ENCODE measurements at places on chromosomes 6 and 20.

DNA sequence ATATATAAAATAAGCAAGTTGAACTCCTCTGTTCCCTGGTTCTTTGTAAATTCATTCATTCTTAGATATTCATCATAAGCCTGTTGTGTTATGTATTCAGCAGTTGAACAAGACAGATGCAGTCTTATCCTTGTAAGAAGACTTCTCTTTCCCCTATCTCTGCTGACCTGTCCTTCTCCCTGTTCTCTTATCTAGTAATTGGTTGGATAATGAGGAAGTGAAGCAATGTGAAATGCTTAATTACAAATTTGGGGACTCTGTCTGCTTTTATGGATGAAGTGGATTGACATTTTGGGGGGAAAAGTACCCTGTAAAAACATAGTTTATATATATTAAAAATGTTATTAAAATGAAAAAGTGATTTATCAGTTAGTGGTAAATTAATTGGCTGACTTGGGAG is 37.0 kb downstream of the CDKAL1 start:
- DNase-seq: no peak
- H3K4me3 ChIP-seq: no peak overlapping the region
- peaks cover 9% of the 10 kb centered on the region for H3K36me3 ChIP-seq

DNA sequence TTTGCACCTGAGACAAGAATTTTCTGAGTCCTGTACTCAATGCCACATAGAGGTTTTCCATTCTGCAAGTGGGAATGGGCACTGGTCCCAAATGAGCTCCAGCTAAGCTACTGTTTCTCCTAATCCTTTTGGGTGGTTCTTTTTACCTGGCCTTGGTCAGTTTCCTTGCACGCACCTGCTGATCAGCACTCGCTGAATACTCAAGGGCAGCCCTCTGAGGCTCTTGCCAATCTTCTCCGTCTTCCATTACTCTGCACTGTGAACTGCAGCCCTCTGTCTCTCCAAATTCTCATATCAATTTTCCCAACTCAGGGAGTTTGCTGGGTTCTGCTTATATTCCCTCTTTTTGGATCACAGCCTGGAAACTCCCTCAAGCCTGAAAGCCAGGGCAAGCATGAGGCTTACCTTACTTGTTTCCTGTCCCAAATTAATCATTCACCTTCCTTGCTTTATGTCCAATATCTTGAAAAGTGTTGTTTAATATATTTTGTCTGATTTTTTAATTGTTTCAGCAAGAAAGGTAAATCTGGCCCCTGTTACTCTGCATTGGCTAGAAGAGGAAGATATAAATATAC is 138.0 kb upstream of the TBX18 start:
- H3K4me3 ChIP-seq: no peak overlapping the region
- H3K27me3 ChIP-seq: no peaks in the 10 kb centered on the region
- no peak for DNase-seq
- H3K27ac ChIP-seq: no peak overlapping the region
- no peaks in the 10 kb centered on the region for H3K36me3 ChIP-seq

DNA sequence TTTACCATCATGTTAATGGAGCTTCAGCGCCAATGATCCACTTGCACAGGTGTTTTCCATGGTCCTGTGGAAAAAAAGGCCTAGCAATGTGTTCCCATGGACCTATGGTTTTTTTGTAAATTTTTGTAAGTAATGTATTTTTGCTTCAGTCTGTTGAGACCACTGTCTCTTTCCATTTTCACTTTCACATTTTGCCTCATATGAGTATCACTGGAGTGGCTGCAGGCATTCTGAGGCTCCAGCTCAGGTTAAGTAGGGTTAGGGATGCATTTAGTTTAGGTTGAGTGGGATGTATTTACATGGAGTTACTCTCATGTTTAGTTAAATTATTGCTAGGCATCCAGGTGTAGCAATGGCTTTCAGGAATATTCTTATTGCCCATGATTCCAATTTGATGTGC is 19.2 kb upstream of the LMBRD1 start:
- DNase-seq: no peak
- H3K4me3 ChIP-seq: peak overlapping the region; percentile 76
- H3K4me1 ChIP-seq: peaks cover 53% of the 10 kb centered on the region
- H3K27me3 ChIP-seq: no peaks in the 10 kb centered on the region

DNA sequence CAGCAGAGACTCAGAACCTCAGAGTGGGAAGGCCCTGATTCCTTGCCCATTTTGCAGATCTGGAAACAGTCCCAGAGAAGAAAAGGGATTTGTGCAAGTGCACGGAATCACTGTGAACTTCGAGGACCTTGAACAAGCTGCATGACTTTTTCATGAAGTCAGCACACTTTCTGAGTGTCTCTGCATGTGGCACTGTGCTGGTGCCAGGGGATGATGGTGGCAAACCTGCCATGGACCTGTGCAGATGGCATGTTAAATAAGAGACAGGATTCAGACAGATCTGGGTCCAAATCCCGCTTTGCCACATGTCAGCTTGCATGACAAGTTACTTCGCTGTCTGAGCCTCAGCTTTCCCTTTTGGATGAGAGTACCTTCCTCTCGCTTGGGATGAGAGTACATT is 26.8 kb downstream of the ZNF831 start:
- no peaks in the 10 kb centered on the region for H3K27me3 ChIP-seq
- no peak overlapping the region for H3K4me3 ChIP-seq
- no peaks in the 10 kb centered on the region for H3K4me1 ChIP-seq
- DNase-seq: no peak
- no peak overlapping the region for H3K27ac ChIP-seq
- peaks cover 4% of the 10 kb centered on the region for H3K36me3 ChIP-seq

GRCh38 chr6:152209211-152209610 is 401.7 kb downstream of the ESR1 start:
- no peak for DNase-seq
- H3K27ac ChIP-seq: no peak overlapping the region
- no peaks in the 10 kb centered on the region for H3K27me3 ChIP-seq
- no peaks in the 10 kb centered on the region for H3K4me1 ChIP-seq

DNA sequence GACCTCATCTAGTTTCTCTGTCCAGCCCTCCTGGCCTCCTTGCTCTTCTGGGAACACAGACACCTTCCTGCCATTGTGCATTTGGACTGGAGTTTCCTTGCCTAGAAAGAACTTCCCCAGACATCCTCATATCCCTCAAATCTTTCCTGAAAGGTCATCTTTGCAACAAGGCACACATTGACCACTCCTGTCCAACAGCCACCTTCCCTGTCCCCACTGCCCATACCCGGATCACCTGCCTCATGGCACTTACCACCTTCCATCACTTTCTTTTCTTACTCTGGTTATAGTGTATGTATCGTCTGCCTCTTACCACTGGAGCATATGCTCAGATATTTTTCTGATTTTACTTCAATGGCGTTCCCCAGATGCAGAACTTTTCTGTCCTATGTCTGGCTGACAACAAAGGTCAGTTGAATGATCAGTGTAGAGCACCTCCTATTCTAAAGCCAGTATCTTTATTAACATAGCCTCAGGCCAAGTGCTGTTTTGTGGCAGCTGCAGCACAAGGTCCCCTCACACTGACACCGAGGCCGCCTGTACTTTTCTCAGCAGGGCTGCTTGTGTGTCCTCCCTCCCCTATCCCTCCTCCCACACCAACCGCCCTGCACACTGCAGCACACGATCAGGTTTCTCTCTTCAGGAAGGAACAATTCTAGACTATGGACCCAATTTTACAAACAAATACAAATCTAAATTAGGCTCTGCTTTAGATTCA is 4.1 kb downstream of the HLA-C start:
- peaks cover 35% of the 10 kb centered on the region for H3K36me3 ChIP-seq
- DNase-seq: no peak
- H3K27me3 ChIP-seq: no peaks in the 10 kb centered on the region

DNA sequence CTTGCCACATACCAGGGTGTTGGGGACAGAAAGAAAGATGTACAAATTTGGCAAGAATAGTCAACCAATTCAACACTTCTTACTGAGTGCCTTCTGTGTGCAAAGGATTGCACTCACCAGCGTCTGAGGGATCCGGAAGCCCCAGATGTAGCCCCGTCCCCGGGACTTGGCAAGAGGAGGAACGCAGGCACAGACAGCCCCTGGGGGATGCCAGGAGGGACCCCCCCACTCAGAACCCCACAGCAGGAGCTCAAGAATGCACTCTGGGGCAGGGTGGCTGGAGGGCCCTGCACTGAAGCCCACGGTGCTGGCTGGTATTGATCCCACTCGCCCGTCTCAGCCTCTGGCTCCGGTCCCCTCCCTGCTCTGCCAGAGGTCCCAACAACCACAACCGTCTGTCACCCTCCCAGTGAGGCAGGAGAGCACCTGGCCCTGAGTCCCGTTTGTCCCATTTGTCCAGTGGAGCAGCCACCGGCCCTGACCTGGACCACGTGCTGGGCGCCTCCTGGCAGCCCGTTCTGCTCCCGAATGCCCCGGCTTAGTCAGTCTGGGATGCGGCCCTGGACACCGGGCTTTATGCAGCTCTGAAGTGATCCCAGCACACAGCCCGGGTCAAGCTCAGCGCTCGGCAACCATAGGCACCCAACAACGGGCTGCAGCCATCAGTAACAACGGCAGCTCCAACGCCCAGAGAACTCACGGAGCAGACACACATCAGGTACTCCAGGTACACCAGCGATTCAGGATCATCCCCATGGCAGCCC is 128.7 kb downstream of the DLL1 start:
- no peaks in the 10 kb centered on the region for H3K4me1 ChIP-seq
- no peak overlapping the region for H3K27ac ChIP-seq
- DNase-seq: no peak
- H3K36me3 ChIP-seq: no peaks in the 10 kb centered on the region
- H3K27me3 ChIP-seq: no peaks in the 10 kb centered on the region
- H3K4me3 ChIP-seq: no peak overlapping the region

- no peaks in the 10 kb centered on the region for H3K27me3 ChIP-seq
- no peak overlapping the region for H3K27ac ChIP-seq
- no peaks in the 10 kb centered on the region for H3K4me1 ChIP-seq
These were observed 126.6 kb downstream of the ADAT2 start for GRCh38 chr6:143323729-143324470.

DNA sequence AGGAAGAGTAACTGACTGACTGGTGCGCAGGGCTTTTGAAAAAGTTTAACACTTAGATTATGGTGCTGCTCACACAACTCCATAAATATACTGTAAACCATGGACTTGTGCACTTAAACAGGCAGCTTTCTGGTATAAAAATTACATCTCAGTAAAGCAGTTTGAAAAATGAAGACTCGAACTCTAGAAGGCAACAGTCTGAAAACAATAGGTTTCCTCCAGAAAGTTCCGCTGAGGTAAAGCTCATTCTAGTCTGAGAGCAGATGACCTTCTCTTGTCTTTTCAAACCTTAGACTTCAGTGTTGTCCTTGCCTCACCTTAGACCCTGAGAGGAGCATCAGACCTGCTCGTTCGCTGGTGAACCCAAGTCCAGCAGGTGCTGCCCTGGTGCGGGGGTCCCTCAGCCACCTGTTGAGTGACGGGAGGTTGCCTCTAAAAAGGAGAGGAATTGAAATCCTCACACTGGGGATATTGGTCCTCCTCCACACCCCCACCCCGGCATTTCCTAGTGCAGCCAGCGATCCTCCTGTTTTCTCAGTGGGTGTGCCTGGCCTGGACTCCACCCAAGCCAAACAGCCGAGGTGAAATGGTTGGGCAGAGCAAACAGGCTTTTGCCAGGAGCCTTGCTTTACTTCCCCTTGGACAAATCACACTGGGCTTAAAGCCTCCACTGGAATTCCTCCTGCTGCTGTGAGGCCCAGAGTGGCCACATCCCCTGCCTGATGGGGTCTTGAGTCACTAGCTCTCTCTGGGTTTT is 14.7 kb upstream of the PYGB start:
- H3K4me3 ChIP-seq: no peak overlapping the region
- no peak for DNase-seq
- peaks cover 21% of the 10 kb centered on the region for H3K4me1 ChIP-seq
- no peaks in the 10 kb centered on the region for H3K27me3 ChIP-seq
- no peaks in the 10 kb centered on the region for H3K36me3 ChIP-seq
- H3K27ac ChIP-seq: no peak overlapping the region

- no peaks in the 10 kb centered on the region for H3K4me1 ChIP-seq
- no peak overlapping the region for H3K4me3 ChIP-seq
- H3K27me3 ChIP-seq: peaks cover 2% of the 10 kb centered on the region
These were observed 241.8 kb downstream of the ANKRD60 start for GRCh38 chr20:57986666-57987065.

DNA sequence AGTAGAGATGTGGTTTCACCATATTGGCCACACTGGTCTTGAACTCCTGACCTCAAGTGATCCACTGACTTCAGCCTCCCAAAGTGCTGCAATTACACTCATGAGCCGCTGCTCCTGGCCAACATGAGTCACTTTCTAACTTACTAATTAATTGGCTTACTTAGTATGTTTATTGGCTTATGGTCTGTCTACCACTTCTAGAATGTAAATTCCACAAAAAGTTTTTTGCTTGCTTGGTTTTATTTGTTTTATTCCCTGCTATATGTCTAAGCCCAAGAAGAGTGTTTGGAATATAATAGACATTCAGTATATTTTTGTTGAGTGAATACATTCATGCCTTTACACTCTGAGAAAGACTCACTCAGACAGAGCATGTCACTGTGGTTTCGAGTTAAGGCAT is 86.0 kb downstream of the SAMD3 start:
- peaks cover 28% of the 10 kb centered on the region for H3K36me3 ChIP-seq
- no peaks in the 10 kb centered on the region for H3K27me3 ChIP-seq
- H3K27ac ChIP-seq: no peak overlapping the region

GRCh38 chr20:45946149-45946970 is 11.9 kb downstream of the PCIF1 start:
- no peaks in the 10 kb centered on the region for H3K27me3 ChIP-seq
- DNase-seq: no peak
- peak overlapping the region; percentile 73 for H3K27ac ChIP-seq
- peaks cover 41% of the 10 kb centered on the region for H3K36me3 ChIP-seq
- peaks cover 13% of the 10 kb centered on the region for H3K4me1 ChIP-seq

DNA sequence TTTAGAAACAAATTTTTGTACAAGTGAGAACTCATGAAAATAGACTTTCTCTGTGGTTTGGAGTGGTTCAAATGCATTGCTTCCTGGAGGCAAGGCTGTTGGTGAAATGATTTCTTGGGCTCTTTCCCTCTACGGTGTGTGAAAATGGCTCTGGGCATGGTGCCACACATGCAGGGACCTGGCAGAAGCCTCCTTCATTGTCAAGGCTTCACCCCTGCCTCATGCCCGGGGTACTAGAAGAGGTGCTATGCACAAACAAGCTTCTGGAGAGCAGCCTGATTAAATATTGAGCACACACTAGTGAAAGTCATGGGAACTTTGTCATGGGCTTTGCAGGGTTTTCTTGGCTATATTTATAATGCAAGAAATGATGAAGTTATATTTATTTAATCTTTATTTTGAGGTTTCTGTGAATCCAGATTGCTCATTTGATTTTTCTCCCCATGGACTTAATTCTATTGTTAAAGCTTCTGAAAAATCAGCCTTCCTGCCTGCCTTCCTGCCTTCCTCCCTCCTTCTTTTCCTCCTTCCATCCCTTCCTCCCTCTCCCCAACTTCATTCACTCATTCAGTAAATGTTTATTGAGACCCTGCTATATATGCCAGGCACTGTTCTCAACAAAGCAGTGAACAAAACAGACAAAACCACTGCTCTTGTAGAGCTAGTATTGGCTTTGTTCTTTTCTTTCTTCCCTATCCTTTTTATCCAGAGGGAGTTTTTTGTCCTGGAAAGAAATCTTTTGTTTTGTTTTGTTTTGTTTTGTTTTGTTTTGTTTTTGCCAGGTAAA is 21.0 kb downstream of the C6orf89 start:
- peaks cover 33% of the 10 kb centered on the region for H3K36me3 ChIP-seq
- H3K4me3 ChIP-seq: no peak overlapping the region
- DNase-seq: no peak
- H3K27ac ChIP-seq: peak overlapping the region; percentile 35
- H3K4me1 ChIP-seq: peaks cover 31% of the 10 kb centered on the region

- no peaks in the 10 kb centered on the region for H3K4me1 ChIP-seq
- H3K27ac ChIP-seq: no peak overlapping the region
These were observed 12.6 kb downstream of the RNF217 start for GRCh38 chr6:124974771-124975377.
